ENCODE measurements at places on chromosomes 1 and 21.
A peak's percentile ranks its signal among the peaks of the same experiment; 100 is the strongest.

GRCh38 chr1:235507623-235508022, 3.4 kb upstream of the B3GALNT2 start:
- no peak for DNase-seq

GRCh38 chr1:54879872-54880271, 7.1 kb downstream of the DHCR24 start:
- no peak for DNase-seq

GRCh38 chr1:151343587-151343986, 3.5 kb downstream of the RFX5 start:
- no peak for DNase-seq

- no peak for DNase-seq
Measured at GRCh38 chr1:244980605-244981004, 116.3 kb upstream of the HNRNPU start.

DNA sequence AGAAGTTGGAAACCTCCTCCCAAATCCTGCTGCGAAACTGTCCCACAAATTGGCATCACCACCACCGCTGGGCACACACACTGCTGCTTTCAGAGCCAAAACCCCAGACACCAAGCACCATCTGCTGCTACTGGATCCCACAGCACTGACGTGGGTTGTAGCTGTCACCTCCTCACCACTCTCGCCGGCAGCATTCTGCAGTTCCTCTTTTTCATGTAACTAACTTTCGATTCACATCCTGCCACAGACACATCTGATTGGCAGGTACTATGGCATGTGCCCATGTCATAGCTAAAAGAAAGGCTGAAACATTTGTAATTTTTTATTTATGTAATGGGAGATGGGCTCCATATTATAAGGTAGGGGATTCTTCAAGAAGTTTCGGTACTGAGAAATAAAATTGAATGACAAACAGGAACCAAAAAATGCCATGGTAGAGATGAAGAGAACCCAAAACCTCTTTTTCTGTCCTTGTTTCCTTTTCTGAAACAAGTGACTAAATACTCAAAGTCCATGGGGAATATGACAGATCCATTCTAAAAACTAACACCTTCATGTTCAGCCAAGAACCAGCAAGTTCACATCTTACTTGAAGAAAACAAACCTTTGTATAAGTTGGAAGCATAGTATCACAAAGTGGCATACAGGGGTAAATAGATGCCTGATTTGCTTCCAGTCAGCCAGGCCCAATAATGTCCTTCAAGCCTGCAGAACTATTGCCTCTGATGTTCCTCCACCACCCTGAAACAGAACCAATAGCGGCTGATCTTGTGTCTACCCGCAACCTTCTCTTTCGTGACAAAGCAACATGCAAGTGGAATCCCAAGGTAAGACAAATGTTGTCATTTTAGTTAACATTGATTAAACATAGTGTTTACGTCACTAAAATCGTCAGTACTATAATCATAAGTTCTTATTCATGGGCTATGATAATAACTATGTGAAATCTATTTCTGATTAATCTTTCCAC, 26.6 kb upstream of the RGS13 start:
- peak; percentile 10 for DNase-seq

- DNase-seq: no peak
Measured at GRCh38 chr1:7076117-7076516, 290.9 kb downstream of the CAMTA1 start.

DNA sequence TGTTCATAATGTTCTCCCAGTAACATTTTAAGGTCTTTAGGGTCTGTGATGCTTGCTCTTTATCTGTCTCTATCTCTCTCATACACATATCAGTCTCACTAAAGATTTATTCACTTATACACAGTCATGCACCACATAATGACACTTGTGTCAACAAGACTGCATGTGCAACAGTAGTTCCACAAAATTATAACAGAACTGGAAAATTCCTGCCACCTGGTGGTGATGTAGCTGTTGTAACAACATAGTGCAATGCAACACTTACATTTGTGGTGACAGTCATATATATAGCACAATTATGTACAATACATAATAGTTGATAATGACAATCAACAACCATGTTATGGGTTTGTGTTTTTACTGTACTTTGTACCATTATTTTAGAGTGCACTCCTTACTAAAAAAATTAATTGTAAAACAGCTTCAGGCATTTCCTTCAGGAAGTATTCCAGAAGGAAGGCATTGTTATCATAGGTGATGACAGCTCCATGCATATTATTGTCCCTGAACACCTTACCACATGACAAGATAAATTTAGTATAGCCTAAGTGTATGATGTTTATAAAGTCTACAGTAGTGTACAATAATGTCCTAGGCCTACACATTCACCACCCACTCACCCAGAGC, 8.1 kb downstream of the TDRD5 start:
- no peak for DNase-seq

DNA sequence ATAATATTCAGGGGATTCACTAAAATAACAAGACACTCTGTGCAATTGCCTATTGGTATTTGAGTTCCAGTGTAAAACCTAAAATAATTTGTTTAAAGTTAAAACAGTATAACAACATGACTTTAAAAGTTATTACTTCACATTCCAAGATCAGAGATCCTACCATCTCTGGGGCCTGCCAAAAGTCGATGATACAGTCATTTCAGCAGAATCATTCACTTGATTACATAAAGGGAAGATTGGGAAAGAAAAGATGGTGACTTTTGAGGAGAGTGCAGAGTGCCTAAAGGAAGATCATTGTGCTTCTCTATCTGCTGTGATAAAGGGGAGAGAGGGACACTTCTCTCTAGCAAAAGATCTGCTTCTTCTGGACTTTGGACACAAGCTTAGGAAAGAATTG, 784.4 kb upstream of the ADGRL4 start:
- no peak for DNase-seq

GRCh38 chr1:67626090-67626860, 58.7 kb upstream of the GADD45A start:
- no peak for DNase-seq

DNA sequence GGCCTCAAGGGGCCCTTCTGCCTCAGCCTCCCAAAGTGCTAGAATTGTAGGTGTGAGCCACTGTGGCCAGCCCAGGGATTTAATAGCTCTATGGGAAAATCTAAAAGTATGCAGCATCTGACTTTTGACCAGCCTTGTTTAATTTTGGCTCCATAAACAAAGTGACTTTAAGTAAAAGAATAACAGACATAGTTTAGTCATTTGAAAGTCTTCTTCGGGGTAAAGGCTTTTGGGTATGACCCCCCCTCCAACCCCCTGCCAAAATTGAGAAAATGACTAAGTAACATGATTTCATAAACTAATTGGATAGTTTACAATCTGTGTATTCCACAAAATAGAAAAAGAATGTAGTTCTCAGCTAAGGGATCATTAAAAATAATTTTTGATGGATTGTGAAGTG, 17.0 kb downstream of the GPBP1L1 start:
- DNase-seq: no peak

GRCh38 chr21:14771593-14771992, 225.5 kb upstream of the SAMSN1 start:
- no peak for DNase-seq

DNA sequence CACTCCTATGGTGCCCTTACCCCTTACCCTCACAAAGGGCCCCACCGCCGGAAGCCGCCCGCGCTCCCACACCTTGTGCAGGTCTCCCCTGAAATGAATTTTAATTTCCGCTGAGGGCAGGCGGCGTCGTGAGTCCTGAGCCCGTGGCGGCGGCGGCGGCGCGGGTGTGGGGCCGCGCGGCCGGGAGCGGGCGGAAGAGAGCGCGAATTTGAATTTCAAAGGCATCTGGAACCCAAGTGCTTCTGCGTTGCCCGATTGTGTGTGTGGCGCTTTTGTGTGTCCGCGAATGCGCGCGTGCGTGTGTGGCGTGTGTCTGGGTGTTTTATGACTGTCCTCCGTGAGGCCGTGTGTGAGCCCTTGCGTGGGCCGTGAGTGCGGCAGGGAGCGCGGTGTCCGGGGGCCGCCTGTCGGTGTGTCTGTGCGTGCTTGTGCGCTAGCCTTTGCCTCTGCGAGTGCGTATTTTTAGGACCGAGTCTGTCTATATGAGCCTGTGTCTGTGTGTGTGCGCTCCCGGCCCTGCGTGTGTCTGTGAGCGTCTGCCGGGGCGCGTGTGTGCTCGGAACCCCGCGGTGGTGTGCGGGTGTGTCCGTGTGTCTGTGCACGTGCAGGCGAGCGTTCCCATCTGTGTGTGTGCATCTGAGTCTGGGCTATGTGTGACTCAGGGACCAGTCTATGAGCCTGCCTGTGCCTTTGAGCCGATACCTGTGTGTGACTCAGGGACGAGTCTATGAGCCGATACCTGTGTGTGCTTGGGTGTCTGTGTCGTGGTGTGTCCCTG, 7.9 kb upstream of the ADGRB2 start:
- DNase-seq: no peak

GRCh38 chr1:11037740-11038182, 9.3 kb downstream of the MASP2 start:
- peak; percentile 88 for DNase-seq

All from stimulated activated CD4-positive, alpha-beta T cell treated with anti-CD3 and anti-CD28 coated beads, Interleukin-2, amount 100 ng/mL, for 48 hours (primary cell).